ENCODE measurements at places on chromosomes 5 and 9.

DNA sequence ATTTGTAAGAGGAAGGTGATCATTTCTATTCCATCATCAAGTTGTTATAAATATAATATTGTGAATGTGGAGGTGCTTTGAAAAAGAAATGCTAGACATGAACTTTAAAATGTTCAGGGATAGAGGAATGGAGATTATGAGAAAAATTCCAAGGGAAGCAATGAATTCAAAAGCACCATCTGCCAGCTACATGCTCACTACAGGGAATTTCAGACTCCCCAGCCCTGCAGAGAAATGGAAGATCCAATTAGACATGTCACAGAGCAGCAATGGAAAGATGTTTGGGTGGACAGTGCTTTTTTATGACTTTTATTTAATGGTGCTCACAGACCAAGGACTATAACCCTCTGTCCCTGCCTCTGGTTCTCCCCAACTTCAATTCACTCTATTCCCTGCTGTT lies 209.7 kb downstream of the ESM1 start:
- DNase-seq = no peak

GRCh38 chr5:135155616-135156214 lies 121.7 kb upstream of the PITX1 start:
- no peak for DNase-seq

- no peak for DNase-seq
Observed at GRCh38 chr9:110041452-110041851, 166.5 kb downstream of the C9orf152 start.

GRCh38 chr5:135560858-135561257 lies 17.9 kb downstream of the CXCL14 start:
- peak; percentile 90 for DNase-seq

DNA sequence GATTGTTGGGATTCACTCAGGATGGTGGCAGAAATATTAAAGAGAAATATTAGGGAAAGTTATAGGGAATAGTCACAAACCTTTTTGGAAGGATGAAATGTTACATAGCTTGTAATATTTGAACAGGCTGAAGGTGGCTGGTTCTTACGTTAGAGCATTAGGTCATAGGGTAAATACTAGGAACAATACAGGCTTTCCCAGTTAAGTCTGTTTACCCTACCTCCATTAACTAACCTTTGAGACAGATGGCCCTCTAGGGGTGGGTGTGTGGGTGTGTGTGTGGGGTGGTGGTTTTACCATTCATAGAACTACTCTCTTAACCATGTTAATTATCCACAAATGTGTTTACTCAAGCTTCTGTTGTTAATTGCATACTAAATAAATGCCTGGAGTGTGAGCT lies 94.3 kb upstream of the STK32A start:
- no peak for DNase-seq

DNA sequence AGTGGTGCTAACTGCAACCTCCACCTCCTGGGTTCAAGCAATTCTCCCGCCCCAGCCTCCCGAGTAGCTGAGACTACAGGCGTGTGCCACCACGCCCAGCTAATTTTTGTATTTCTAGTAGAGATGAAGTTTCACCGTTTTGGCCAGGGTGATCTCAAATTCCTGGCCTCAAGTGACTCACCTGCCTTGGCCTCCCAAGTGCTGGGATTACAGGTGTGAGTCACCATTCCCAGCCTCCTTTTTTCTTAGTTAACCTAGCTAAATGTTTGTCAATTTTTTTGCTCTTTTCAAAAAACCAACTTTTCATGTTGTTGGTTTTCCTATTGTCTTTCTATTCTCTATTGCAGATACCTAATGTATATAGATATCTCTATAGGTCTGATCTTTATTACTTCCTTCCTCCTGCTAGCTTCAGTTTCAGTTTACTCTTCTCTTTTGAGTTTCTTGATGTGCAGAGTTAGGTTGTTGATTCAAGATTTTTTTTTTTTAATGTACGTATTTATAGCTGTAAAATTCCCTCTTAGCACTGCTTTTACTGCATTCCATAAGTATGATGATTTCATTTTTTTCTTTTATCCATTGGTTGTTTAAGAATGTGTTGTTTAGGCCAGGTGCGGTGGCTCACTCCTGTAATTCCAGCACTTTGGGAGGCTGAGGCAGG lies 32.9 kb downstream of the FGD3 start:
- no peak for DNase-seq

DNA sequence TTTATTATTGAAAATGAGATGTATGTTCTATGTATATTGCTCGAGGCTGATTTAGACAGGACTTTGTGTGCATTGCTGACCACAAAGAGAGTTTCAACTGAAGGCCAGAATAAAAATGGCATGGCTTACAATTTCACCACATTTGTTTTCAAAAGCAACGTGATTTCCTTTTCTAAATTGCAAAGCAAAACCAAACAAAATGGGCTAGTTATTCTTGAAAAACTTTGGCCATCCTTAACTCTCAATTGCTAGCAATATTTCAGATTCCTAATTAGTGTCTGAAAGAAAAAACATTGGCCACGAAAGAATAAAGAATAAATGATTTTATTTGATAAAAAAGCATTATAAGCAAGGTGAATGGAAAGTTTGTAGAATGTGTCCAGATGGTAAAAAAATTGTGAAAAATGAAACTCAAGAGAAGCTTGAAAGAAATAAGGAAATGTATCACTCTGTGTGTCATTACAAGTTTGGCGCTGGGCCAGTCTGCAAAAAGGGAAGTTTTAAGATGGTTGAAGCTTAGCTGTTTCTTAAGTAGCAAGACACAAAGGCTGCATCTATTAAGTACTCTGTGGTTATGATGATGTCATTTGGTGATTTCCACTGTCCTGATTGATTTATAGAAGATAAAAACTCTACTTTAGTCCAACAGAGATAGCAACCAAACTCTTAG lies 89.2 kb upstream of the PRLR start:
- DNase-seq = peak; percentile 79

DNA sequence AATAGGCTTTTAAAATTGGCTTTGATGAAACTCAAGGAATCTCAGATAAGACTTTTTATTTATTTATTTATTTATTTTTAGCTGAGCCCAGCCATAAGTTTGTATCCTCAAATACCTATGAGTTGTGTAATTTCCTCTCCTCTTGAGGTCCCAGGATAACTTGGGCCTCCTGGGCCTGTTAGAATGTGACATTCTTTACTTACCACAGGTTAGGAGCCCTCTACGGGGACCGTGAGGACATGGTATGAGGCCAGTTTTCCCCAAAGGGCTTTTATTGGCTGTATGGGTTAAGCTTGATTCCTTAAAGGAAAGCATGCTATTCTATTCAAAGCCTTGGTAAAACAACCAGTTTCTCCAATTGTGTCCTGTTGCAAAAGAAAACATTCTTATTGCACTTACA lies 16.9 kb downstream of the SHISAL2B start:
- no peak for DNase-seq

DNA sequence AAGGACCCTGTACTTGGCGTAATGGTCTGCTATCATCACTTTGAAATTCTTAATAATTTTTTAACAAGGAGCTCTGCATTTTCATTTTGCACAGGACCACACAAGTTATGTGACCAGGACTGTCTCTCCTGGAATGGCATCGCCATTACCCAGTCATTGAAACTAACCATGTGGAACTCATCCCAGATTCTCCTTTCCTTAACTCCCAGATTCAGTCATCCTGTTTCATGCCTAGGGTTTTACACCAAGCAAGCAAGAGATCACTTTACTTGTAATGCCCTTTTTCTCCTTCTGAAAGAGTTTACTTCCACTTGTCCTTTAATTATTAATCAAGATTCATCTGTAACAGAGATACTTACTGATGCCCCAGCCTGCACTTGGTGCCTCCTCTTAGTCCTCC lies 12.0 kb downstream of the FRMD3 start:
- no peak for DNase-seq

GRCh38 chr5:82312373-82312856 lies 34.3 kb upstream of the RPS23 start:
- DNase-seq = peak; percentile 74

GRCh38 chr5:68396722-68397121 lies 181.2 kb downstream of the PIK3R1 start:
- DNase-seq = no peak

GRCh38 chr5:126103868-126104267 lies 319.3 kb upstream of the GRAMD2B start:
- no peak for DNase-seq

- DNase-seq = no peak
Observed at GRCh38 chr5:102863764-102864560, 108.9 kb downstream of the PAM start.

DNA sequence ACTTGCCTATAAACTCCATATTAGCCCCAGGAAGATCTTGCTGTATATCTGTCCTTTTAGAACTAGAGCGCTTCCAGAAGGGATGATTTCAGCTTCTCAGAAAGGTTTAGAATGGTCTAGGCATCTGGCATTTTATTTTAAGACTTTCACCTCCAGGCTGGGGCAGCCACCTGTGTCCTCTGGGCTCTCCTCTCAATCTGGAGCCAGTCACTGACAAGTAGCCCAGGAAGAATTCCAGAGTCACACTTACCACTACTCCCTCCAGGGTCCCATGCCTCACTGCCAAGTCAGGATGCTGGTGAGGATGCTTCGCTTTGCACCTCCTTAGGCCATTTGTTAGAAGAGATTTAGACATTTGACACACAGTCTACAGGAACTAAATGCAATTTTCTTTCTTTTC lies 20.8 kb downstream of the B4GALT1 start:
- no peak for DNase-seq

- peak; percentile 90 for DNase-seq
Observed at GRCh38 chr9:94860678-94861588, 134.4 kb downstream of the AOPEP start.

DNA sequence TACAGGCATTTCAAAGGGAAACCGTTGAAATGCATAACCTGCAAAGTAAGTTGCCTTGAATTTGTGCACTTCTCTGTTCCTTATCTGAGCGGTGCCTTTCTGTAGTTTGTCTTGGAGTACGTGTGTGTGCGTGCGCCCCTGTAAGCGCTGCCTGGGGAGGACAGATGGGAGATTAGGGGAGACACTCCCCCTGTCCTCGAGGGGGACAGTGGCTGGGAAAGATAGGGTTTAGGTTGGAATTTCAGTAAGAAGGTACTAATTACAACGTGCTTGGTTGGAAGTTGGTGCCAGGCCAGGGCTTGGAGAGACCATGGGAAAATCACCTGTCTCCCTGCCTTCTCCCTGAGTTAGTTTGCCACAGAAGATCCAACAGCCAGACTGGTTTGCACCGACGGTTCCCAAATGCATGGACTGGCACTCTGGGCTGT lies 73.2 kb downstream of the PIK3R1 start:
- DNase-seq = no peak

DNA sequence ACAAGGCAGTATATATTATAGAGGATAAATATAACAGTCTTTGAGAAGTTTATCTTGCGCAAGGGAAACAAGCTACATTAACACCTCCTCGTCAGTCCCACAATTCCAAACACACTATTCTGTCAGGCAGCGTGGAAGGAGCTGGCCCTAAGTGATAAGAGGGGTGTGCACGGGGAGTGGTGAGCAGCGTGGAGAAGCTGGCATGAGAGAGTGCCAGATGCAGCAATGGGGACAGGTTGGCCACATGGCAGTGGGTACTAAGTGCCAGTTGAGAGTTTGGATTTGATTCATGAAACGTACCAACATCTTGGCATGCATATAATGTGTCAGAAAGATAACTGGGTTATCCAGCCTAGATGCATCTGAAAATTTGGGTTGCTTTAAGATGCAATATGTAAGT lies 460.2 kb downstream of the ICE1 start:
- DNase-seq = no peak

DNA sequence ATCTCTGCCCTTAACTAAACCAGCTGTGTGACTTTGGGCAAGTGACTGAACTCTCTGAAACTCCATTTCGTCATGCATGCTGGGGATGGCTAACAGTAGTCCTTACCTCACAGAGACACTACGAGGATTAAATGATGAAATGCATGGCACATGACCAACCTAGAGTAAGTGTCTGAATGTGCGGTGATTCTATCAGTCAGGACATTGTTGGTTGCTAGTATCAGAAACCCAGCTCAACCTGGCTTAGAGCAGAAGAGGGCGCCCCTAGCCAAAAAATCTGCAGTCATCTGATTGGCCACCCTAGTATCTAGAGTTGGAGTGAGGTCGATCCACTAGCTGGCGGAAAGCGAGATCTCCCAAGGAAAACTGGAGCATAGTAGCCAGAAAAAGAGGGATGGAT lies 25.2 kb downstream of the NEURL1B start:
- peak; percentile 36 for DNase-seq

DNA sequence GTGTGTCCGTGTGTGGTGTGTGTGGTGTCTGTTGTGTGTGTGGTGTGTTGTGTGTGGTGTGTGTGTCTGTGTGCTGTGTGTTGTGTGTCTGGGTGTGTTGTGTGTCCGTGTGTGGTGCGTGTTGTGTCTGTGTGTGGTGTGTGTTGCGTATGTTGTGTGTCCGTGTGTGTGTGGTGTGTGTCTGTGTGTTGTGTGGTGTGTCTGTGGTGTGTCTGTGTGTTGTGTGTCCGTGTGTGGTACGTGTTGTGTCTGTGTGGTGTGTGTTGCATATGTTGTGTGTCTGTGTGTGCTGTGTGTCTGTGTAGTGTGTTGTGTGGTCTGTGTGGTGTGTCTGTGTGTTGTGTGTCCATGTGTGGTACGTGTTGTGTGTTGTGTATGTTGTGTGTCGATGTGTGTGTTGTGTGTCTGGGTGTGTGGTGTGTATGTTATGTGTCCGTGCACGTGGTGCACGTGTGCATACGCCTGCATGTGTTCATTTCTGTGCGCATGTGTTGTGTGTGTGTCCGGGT lies 72.3 kb downstream of the KCNT1 start:
- DNase-seq = no peak

- peak; percentile 49 for DNase-seq
Observed at GRCh38 chr9:93033531-93033930, 25.0 kb upstream of the SUSD3 start.

GRCh38 chr5:80141147-80141671 lies 106.1 kb downstream of the THBS4 start:
- peak; percentile 91 for DNase-seq

DNA sequence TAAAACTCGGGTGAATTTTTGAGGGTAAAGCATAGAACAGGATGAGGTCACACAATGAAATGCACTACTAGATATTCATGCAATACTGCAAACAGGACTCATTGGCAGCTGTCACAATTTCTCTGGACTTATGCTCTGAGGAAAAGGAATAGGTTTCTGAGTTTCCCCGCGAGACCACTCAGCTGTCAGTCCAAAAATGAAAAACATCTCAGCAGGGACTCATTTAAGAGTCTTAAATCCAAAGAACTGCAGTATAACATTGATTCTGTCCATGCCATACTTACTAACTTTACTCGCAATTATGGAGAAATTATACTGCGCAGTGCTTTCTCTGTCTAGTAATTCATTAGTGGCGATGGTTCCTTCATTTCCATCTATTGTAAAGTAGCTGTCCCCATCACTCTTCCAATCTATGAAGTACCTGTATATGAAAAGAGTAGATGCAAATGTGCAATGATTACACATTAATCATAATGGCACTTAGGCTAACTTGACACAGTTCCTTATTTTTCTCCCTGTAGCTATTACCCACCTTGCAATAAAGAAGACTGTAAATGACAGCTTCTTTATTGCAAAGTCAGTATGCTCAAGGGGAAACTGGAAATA lies 1070.0 kb downstream of the CDH12 start:
- no peak for DNase-seq

GRCh38 chr5:68240771-68241170 lies 25.2 kb downstream of the PIK3R1 start:
- DNase-seq = no peak

- DNase-seq = no peak
Observed at GRCh38 chr5:174245516-174246075, 200.1 kb downstream of the NSG2 start.

- DNase-seq = no peak
Observed at GRCh38 chr5:41876678-41877077, 6.5 kb upstream of the OXCT1 start.

Measured in NB4 (cell line).